ENCODE measurements at places on chromosomes 5 and 9.

DNA sequence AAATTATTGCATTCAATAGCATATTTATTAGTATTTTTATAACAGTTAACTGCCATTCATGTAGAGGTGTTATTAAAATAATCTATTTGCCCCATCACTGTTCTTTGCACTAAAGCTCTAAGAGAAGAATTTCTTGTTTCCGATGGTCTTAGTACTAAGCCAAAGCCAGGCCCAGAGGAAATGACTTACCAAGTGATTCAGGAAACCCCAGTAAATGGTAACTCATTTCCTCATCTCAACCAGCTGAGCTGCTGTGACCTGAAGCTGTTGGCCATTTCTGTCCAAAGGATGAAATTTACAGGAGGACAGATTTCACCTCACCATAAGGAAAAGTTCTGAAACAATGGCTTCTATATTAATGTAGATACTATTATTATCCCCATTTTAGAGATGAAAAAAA is 117.0 kb downstream of the PIK3R1 start:
- DNase-seq = no peak

DNA sequence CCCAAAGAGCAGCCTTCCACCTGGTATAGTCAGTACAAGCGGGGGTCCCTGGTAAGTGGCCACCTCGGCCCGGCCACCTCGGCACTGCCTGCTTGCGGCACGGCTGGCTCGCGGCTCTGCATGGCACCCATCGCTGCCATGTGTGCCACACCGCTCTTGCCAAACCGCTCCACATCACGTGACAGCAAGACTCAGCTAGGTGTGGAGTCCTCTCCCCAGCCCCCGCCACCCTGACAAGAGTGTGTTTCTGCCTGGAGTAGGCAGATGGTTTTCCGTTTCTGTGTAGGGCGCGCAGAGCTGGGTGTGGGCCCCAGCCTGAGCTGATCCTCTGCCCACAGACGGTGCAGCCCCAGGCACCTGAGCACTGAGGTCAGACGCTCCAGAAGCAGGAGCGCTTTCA is 50.5 kb upstream of the FCN2 start:
- no peak for DNase-seq

GRCh38 chr9:3401221-3401954 is 124.4 kb downstream of the RFX3 start:
- DNase-seq = no peak

- no peak for DNase-seq
Observed at GRCh38 chr9:121883281-121884056, 209.6 kb downstream of the TTLL11 start.

All from GM10248 (cell line).